Body of pancreas (tissue), 4 donors: ENCODE measurements at places on chromosomes 16 and 17.
A peak's percentile ranks its signal among the peaks of the same experiment; 100 is the strongest.

DNA sequence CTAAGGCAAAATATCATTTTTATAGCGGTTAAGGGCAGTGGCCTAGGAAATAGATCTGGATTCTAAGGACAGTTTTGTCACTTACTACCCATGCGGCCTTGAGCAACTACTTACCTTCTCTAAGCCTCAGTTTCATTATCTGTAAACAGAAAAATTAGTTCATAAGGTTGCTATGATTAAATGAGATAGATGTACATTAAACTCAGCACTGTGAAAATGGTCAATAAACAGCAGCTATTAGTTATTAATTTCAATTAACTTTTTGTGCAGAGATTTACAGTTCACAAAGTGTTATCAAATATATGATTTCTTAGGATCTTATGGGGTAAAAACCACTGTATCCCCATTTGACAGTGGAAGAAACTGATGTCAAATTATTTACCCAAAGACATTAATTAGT, 135.5 kb upstream of the CORO6 start:
- no peak for DNase-seq

DNA sequence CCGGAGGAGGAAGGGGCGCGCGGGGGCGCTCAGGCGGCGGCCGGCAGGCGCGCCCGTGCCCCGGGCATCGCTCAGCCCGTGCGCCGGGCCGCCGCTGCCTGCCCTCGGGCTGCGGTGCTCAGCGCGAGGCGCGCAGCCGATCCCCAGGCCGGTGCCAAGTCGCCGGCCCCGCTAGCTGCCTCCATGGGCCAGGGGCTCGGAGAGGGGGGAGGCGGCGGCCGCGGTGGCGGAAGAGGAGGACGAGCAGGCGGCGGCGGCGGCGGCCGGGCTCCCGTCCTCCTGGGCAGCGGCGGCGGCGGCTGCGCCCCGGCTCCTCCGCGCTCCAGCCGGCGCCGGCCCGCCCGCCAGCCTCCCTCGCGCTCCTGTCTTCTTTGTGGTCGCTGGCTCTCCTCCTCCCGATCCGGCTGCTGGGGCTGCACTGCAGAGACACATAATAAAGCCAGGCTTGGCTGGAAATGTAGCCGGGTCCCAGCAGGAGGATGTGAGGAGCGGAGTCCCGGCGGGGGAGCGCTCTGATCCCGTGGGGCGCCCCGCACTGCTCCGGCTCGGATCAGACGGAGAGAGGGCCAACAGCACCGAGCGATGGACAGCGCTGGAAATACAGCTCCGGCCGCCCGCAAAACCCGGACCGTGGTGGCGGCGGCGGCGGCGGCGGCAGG, 889 bp upstream of the ZNF423 start:
- peak; percentile 78 for DNase-seq

- DNase-seq, result no peak
Observed at GRCh38 chr17:72419866-72420774, 299.3 kb downstream of the SOX9 start.

- no peak for DNase-seq
Observed at GRCh38 chr17:55190748-55191147, 74.0 kb upstream of the HLF start.

DNA sequence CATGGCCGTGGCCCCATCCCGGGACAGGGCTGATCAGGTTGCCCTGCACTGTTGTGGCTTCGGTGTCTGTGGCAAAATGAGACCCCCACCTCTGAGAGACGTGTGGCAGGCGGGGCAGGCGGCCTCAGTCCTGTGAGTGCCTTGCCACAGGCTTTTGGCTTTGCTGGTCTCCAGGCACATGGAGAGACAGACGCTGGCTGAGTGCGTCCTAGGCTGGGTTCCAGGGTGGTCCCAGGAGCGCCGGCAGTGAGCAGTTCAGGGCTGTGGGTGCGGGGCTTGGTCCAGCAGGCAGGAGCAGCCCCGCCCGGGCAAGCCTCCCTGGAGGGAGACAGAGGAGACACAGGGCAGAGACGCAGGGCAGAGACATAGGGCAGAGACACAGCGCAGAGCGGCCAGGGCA, 29.2 kb downstream of the SOX8 start:
- DNase-seq, result no peak

DNA sequence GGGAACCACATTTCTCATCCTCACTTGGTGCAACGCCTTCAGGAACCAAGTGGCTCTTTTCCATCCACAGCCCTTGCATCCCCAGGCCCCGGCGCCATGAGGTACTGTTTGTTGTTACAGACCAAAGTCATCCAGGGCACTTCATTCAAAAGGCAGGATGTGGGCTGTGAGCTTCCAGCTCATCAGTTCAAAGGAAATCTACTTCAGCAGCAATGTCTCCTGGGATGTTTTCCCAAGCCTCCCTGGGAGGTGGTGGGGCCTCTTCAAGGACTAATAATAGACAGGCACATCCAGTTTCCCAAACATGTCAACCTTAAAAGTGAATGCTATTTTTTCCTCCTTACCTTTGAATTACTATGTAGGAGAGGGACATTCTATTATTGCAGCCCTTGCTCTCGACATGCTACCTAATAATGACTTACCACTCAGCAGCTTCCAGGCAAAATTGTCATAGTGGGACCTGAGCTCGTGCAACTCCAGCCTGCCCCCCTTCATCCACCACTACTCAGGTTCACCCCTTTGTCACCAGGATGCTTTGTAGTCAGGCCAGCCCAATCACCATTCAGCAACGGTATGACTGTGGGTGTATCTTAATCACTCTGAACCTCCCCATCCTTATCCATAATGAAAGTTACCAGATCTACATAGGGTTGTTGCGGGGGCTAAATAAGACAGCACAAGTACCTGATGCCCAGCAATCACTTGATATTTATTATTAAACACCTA, 1.7 kb upstream of the PRKCB start:
- DNase-seq, result no peak

- DNase-seq, result no peak
Observed at GRCh38 chr17:14940938-14941265, 324.2 kb downstream of the PMP22 start.

- no peak for DNase-seq
Observed at GRCh38 chr16:57131351-57131970, 39.1 kb downstream of the CPNE2 start.

GRCh38 chr17:13776027-13776551, 174.4 kb upstream of the HS3ST3A1 start:
- no peak for DNase-seq

DNA sequence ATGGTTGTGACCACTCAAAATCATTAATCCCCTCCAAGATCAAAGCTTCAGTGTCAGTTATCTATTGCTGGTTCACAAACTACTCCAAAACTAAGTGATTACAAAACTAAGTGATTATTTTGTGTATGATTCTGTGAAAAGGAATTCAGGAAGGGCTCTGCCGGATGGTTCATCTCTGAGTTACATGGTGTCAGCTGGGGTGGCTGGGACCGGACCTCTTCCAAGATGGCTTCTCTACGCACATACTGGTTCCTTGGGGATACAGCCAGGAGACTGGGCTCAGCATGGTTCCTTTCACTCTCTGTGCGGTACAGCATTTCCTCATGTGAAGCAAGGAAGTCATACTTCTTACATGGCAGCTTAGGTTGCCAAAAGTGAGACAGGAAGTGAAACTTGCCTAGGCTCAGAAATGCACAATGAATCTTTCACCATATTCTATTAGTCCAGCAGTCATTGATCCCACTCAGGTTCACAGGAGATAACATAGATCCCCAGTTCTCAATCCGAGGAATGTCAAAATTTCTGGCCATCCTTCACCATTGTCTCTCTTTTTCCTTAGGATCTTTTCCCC, 97.9 kb upstream of the IRX6 start:
- DNase-seq, result no peak

DNA sequence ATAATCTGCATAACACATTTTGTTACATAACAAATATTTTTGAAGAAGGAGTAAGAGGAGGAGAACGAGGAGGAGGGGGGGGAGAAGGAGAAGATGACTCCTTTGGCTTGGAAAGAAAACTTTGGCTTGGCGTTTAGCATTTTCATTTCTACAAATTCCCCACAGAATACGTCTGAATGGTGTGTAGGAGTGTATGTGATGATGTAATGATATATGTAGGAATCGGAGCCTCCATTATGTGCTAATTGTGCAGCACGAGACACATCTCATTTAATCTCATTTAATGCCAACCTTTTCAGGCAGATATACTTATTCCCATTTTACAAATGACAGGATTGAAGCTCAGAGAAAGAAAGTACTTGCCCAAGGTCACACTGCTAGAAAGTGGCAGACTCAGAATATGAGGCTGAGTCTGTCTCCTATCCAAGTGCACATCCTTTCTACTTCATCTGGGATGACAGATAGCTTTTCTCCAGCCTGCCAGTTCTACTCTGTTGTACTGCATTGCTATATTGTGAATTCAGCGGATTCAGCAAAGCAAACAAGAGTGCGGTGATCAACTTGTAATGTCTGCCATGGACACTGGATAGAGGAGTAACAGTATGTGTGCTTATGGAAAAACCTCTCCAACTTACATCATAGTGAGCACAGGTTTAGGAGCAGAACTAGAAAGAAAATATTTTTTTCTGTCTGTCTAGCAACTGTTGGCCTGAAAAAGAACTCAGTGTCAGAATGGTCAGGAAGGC, 10.4 kb upstream of the SLC47A2 start:
- no peak for DNase-seq

DNA sequence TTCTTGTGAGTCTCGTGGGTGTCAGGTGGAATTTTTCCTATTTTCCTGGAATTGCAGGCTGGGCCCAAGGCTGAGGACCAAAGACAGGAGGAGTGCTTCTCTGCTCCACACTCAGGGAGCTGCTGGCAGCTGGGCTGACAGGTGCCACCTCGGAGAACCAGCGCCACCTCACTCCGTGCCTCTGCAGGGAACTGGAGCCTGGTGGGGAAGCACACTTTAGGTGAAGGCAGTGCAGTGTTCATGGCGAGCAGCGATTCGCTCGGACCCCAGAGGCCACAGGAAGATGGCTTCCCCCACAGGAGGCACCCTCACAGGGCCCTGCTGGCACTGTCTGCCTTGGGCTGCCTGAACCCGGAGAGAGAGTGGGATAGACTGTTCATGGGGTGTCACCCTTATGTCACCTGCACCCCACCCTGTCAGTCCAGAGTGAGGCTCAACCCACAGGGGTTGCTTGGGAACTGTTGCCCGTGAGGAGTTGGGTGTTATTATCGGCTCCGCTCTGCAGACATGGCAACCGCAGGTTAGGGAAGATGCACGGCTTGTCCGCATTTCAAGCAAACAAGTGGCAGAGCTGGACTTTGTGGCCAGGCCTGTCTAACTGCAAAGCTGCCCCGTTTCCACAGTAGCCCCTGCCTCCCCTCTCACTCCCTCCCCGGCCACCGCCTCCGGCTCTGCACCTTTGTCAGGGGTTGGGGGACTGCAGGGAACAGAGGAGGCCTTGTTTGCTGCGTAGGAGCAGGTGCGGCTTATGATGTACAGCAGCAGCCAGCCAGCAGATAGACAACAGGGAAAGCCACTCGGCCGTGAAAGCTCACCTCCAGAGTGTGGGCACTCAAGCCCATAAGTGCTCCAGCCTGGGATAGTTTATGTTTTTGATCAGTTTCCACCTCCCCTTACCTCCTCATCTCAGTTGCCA, 15.5 kb downstream of the TBC1D24 start:
- DNase-seq, result no peak

- no peak for DNase-seq
Observed at GRCh38 chr16:87445486-87445885, 47.3 kb downstream of the ZCCHC14 start.

GRCh38 chr17:38671939-38672720, 2.6 kb downstream of the EPOP start:
- no peak for DNase-seq
